SHP77 (cell line): ENCODE measurements at places on chromosomes 16 and 17.

GRCh38 chr17:66750781-66751543, 84.0 kb upstream of the CACNG5 start:
- DNase-seq, result no peak

DNA sequence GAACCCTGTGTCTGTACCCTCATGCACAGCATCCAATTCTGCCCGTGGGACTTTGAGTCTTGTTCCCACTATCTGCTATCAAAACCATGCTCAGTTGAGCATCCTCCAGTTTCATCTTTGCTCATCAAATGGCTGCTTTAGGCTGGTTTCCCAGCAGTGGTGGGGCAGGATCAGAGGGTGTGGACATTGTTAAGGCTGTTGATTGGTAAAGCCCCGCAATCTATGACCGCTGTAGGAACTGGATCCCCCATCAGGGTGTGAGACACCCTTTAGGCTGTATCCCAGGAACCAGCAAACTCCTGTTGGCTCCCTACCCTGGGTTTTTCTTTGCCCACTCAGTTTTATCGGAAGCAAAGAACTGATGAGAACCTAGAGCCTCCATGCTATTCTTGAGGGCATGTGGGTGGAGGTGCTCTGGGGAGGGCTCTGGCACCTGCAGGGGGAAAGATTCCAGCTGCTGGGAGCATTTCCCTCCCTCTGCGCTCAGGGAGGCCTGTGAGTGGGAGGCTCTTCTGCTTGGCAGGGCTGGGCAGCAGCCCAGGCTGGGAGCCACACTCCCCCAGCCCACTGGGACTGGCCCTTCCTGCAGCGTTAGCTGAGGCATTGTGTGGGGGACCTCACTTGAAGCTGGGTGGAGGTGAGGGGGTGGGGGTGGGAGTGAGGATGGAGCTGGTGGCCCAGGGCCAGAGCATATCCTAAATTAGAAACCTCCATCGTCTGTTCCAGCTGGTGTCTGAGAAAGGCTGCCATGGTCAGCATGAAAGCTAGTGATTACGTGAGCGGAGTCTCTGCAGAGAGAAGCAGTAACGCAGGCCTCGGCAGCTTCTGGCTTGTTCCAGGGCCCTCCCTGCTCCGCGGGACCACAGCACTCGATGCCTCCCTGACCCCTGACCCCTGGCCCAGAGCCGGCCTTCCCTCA, 160.6 kb downstream of the IRF8 start:
- no peak for DNase-seq

GRCh38 chr16:50102051-50102746, 36.4 kb downstream of the HEATR3 start:
- DNase-seq, result no peak

- no peak for DNase-seq
Observed at GRCh38 chr17:34067011-34067410, 188.1 kb upstream of the CCL2 start.

DNA sequence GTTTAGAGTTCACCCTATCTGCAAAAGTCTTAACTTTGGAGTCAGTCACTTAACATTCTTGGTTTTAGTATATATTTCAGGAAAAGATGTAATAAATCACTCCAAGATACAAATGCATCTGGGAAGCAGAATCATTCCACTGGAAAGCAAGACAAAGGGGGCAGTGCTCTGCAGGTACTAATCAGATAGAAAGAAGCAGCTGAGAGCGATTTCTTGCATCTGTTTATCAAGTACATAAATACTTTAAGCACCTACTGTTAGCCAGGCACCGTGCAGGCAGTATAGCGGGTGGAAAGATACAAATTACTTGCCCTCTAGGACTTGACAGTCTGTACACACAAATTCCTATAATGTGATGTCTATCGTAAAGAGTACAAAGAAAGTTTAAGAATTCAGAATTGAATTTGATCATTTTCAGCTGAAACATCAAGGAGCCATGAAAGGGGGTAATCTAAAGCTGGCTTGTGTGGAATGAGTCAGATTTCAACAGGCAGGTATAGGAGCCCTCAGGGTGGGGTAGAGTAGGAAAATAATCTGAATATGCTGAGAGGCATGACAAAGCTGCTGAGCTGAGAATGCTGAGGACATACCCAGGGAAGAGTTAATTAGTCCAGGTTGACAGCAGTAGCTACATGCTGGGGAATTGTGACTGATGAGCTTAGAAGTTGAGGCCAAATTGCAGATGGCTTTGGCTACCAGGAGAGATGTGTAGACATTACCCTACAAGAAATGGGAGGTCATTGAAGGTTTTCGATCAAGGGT, 110.2 kb downstream of the CA10 start:
- DNase-seq, result no peak

GRCh38 chr16:81717662-81718189, 61.4 kb upstream of the PLCG2 start:
- DNase-seq, result no peak

- DNase-seq, result no peak
Observed at GRCh38 chr17:65072660-65073071, 16.1 kb upstream of the GNA13 start.

DNA sequence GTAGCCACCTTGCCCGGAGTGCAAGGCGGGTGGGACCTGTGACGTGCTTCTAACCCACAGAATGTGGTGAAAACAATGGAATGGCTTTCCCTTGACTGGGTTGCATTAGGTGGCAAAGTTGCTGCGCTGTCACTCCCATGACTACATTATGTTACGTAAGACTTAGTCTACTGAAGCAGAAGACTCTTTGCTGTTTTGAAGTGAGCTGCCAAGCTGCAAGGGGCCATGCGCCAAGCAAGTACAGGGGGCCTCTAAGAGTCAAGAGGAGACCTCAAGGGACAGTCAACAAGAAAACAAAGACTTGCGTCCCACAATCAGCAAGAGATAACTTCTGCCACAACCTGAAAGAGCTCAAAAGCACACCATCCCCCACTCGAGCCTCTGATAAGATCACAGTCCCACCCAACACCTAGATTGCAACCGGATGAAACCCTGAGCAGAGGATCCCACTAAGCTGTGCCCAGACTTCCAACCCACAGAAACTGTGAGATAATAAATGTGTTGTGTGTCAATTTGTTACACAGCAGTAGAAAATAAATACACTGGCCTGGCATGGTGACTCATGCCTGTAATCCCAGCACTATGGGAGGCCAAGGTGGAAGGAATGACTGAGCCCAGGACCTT, 16.5 kb downstream of the ANKRD11 start:
- DNase-seq, result no peak

- no peak for DNase-seq
Observed at GRCh38 chr16:49596648-49597291, 223.2 kb downstream of the C16orf78 start.

DNA sequence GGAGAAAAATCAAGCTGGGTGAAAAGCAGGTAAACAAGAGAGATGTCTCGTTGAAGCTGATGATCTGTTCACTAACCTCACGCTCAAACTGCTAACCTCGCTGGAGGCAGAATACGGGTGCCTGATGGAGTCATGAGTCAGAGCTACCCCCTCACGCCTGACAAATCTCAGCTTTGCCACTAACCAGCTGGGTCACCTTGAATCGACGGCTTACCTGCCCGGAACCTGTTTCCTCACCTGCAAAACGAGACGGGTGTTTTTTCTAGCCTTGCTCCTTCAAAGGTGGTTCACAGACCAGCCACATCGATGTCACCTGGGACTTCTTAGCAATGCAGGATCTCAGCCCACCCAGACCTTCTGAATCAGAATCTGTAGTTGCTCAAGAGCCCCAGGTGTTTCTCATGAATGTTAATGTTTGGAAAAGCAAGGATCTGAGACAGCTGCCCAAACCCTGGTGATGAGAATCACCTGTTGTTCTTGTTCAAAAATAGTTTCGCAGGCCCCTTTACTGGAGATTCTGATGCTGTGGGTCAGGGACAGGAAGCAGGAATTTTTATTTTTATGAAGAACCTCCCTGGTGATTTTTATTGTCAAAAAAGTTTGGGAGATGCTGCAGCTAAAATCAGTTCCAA, 56.9 kb downstream of the MARCHF10 start:
- no peak for DNase-seq

DNA sequence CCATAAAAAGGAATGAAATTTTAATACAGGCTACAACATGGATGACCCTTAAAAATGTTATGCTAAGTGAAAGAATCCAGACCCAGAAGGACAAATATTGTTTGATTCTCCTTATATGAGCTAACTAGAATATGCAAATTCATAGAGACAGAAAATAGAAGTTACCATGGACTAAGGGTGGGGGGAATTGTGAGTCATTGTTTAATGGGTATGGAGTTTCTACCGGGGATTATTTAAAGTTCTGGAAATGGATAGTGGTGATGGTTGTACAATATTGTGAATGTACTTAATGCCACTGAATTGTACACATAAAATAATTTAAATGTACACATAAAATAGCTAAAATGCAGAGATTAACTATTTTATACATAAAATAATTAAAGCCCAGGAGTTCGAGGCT, 9.2 kb upstream of the MYO18A start:
- DNase-seq, result no peak

DNA sequence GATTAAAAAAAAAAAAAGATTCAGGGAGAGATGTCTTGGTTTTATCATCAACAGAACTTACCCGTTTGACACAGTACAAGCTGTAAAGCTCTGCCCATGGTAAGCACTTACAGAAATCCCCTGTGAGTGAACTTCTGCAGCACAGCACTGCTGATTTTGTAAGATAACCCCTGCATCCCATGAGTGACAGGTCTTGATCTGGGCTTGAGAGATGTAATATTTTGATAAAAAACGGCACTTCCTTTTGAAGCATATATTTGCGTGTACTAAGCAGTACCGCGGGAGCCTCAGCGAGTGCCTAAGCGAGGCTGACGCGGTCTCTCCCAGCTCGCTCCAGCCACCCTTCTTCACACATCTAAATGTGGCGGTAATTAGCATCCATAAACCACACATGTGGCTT, 50.5 kb downstream of the IKZF3 start:
- DNase-seq, result no peak

GRCh38 chr16:703406-703805, 2.2 kb downstream of the FBXL16 start:
- no peak for DNase-seq

DNA sequence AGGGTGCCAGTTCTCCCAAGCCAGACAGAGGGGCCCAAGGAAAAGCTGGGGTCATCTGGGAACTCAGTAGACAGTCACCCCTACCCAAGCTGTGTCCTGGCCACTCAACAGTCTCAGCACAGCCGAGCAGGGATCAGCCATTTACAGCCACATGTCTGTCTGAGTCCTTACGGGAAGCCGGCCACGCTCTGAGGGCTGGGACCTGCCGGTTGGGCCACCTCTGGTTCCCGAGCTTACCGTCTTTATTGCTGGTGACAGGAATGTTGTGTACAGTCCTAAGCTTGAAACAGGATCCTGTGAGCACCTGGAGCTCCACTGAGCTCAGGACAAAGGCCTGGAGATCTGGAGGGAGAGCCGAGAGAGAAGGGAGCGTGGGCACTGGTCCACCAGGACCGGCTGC, 59.8 kb downstream of the TIMM22 start:
- no peak for DNase-seq

- DNase-seq, result no peak
Observed at GRCh38 chr16:88967830-88968588, 9.0 kb downstream of the CBFA2T3 start.

GRCh38 chr16:72198021-72198711, 26.2 kb upstream of the PMFBP1 start:
- DNase-seq, result no peak

- no peak for DNase-seq
Observed at GRCh38 chr17:9446528-9446927, 129.1 kb downstream of the STX8 start.

- no peak for DNase-seq
Observed at GRCh38 chr17:17243163-17243562, 6.2 kb upstream of the FLCN start.

- DNase-seq, result peak; percentile 74
Observed at GRCh38 chr16:75632857-75633256, 9.8 kb upstream of the ADAT1 start.

GRCh38 chr17:80364091-80364691, 50.8 kb upstream of the ENDOV start:
- DNase-seq, result peak; percentile 30

- peak; percentile 91 for DNase-seq
Observed at GRCh38 chr17:49739641-49740271, 24.2 kb downstream of the FAM117A start.

- no peak for DNase-seq
Observed at GRCh38 chr16:12559714-12560113, 244.0 kb downstream of the CPPED1 start.

GRCh38 chr16:86727131-86727530, 148.8 kb downstream of the FOXL1 start:
- DNase-seq, result no peak

GRCh38 chr16:9541723-9542122, 450.3 kb downstream of the HAPSTR1 start:
- DNase-seq, result no peak

DNA sequence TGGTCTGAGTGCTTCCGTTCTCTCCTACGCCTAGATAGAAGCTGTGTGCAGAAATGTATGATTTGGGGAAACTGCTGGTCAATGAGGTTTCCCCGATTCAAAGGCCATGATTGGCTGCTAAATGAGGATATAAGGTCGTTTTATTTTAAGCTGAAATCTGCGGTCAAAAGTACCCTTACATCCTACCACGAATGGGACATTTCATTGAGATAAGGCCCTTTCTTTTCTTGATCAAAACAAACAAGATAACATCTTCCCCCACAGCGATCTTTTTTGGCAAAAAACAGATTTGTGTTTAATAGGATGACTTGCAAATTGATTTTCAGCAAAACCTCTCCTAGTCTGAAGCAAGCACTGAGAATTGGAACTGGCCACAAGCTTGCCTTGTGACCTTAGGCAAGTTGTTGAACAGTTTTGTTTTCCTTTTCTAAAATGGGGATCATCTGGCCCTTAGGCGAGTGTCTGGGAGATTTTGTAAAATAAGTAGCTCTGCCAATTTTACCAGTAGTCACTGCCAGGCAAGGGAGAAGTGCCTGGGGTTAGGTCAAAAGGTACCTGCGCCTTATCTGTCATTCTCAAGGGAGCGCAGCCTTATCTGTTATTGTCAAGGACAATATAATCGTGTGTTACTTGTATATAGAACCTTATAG, 635 bp downstream of the SCPEP1 start:
- DNase-seq, result no peak

DNA sequence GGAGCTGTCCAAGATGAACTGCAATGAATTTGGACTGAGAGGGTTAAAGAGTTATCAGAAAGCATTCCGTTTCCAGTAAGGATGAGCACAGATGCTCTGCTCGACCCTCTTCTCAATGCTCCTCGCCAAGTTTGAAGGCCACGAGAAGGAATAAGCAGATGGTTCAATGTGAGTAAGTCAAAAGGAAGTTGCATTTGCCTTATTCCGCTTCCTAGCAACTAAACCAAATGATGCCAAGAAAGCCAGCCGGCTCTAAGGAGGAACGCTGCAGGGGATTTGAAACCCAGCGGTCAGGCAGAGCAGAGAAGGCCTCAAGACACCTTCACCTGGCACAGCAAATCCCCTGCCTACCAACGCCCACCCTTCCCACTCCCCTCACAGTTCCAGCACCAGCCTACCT, 52.1 kb upstream of the CNEP1R1 start:
- no peak for DNase-seq

DNA sequence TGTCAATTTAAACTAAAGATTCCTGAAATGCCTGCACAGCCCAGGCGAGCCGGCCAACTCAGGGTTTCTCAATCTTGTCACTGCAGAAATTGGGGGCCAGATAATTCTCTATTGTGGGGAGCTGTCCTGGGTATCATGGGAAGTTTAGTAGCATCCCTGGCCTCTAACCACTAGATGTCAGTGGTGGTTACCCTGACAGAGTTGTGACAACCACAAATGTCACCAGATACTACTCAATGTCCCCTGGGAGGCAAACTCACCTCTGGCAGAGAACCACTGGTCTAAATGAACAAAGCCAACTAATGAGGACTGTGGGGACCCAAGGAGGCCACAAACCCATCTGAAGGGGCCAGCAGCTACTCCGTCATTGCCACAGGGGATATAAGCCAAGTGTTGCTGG, 90.9 kb downstream of the MYH11 start:
- peak; percentile 16 for DNase-seq
